ENCODE measurements at places on chromosomes 12 and 14.

DNA sequence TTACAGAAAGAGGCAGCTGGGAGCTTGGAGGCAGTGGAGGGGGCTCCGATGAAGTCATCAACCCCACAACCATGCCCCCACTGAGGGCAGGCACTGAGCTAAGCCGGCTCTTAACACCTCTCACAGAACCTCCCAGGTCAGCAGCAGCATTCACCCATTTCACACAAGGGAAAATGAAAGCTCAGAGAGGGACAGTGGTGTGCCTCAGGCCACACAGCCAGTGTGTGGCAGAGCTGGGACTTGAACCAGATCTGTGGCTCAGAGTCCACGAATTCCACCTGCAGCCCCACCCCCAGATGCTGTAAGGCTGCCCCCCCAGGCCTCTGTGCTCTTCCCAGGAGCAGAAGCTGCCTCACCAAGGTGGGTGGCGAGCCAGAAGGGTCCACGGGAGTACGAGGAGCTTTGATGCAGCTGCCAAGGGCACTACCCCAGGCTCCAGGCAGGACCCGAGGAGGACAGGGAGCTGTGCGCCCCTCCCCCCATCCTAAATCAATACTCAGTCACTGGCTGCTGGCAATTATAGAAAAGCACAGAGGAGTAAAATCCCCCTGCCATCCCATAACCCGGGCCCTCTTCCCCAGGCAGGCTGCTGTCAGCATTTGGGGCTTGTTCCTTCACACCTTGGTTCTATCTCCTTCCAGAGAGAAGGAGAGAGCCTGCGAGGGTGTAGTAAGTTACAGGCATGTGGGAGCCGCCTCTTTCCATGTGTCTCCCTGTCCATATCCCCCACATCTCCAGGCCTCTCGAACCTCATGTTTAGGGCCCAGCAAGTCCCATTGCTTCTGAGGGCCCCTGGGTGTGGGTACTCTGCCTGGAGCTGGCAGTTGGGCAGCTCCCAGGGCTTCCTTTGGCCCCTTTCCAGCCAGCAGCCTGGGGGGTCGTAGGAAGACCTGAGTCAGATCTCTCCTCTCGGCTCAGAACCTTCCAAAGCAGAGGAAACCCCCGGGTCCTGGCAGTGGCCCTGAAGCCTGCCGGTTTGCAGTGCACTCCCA, 47.6 kb downstream of the FAM222A start:
- DNase-seq = peak; percentile 53

DNA sequence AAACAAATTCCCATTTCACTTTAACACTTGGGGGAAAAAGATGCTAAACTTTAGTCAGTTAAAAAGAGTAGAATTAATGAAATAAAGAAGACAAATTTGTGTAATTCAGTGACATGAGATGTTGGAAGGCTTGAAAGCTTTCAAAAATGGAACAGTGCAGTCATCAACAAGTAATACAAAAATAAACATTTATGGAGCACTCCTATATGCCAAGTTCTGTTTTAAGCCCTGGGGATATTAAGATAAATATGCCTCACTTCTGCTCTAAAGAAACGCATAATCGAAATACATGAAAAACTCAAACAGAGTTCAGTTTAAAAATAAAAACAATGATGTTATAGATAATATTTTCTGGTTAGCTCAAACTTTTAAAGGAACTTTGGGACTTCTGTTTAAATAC, 93.0 kb downstream of the KCNH5 start:
- DNase-seq = no peak

DNA sequence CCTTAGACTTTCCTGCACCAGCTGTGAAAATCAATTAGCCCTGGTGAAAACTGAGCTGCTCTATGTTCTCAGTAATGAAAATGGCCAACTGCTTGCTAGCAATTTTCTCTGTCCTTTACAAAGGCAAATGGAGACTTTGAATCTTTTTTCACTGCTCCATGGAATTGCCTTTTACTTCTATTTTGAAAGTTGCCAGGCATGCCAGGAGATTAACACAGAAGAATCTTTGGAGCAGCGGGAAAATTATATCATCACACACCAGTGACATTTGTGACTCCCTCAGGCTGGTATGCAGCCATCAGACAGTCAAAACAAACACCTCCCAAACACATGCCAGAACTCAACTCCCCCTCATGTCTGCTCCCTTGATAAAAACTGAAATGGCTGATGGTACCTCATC, 872.0 kb upstream of the FLRT2 start:
- no peak for DNase-seq

GRCh38 chr14:64117671-64118402, 176.3 kb downstream of the ESR2 start:
- DNase-seq = no peak

GRCh38 chr14:36521598-36522345, 1.7 kb upstream of the NKX2-1 start:
- DNase-seq = no peak
